ENCODE measurements at places on chromosomes 7 and 10. TPM values are rescaled to one million over a fixed set of nuclear protein-coding genes. Genes with fewer than 3 reads are reported as not detected.

GRCh38 chr7:420142-421093, 99.2 kb downstream of the PDGFA start:
- no peak overlapping the region for H3K27ac ChIP-seq
- no peaks in the 10 kb centered on the region for H3K27me3 ChIP-seq
- no peaks in the 10 kb centered on the region for H3K36me3 ChIP-seq

GRCh38 chr10:43252166-43252782, 14.6 kb downstream of the RASGEF1A start:
- no peaks in the 10 kb centered on the region for H3K4me1 ChIP-seq
- no peak for DNase-seq
- no peak overlapping the region for H3K27ac ChIP-seq
- no peaks in the 10 kb centered on the region for H3K27me3 ChIP-seq

- H3K4me3 ChIP-seq: no peak overlapping the region
- no peak overlapping the region for H3K27ac ChIP-seq
- no peaks in the 10 kb centered on the region for H3K36me3 ChIP-seq
Observed at GRCh38 chr7:116588225-116588624, 63.4 kb downstream of the CAV1 start.

DNA sequence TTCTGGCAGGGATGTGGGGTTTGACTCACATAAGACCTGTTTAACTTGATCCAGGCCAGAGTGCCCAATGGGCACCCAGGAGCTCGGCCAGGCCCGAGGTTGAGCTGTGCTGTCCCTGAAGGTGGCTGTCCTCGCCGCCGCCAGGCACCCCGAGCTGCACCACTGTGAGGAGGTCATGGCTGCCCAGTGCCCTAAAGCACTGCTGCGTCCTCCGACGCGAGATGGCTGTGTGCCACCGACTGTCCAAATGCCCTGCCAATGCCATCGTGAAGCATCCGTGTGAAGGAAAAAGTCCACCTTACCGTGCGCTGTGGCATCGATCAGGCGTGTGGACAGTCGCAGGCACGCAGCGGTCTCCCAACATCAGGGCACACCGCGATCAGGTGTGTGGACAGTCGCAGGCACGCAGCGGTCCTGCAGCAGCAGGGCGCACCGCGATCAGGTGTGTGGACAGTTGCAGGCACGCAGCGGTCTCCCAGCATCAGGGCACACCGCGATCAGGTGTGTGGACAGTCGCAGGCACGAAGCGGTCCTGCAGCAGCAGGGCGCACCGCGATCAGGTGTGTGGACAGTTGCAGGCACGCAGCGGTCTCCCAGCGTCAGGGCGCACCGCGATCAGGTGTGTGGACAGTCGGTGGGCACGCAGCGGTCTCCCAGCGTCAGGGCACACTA, 120.3 kb downstream of the VIPR2 start:
- no peak overlapping the region for H3K4me3 ChIP-seq
- H3K27me3 ChIP-seq: no peaks in the 10 kb centered on the region
- H3K27ac ChIP-seq: no peak overlapping the region

GRCh38 chr7:37419496-37419895, 29.2 kb downstream of the ELMO1 start:
- H3K36me3 ChIP-seq: no peaks in the 10 kb centered on the region
- H3K4me1 ChIP-seq: no peaks in the 10 kb centered on the region
- no peaks in the 10 kb centered on the region for H3K27me3 ChIP-seq
- no peak overlapping the region for H3K4me3 ChIP-seq
- no peak for DNase-seq

- H3K27ac ChIP-seq: no peak overlapping the region
- no peaks in the 10 kb centered on the region for H3K4me1 ChIP-seq
- H3K36me3 ChIP-seq: peaks cover 41% of the 10 kb centered on the region
- no peaks in the 10 kb centered on the region for H3K27me3 ChIP-seq
Observed at GRCh38 chr7:43954524-43955228, 28.4 kb downstream of the UBE2D4 start.

DNA sequence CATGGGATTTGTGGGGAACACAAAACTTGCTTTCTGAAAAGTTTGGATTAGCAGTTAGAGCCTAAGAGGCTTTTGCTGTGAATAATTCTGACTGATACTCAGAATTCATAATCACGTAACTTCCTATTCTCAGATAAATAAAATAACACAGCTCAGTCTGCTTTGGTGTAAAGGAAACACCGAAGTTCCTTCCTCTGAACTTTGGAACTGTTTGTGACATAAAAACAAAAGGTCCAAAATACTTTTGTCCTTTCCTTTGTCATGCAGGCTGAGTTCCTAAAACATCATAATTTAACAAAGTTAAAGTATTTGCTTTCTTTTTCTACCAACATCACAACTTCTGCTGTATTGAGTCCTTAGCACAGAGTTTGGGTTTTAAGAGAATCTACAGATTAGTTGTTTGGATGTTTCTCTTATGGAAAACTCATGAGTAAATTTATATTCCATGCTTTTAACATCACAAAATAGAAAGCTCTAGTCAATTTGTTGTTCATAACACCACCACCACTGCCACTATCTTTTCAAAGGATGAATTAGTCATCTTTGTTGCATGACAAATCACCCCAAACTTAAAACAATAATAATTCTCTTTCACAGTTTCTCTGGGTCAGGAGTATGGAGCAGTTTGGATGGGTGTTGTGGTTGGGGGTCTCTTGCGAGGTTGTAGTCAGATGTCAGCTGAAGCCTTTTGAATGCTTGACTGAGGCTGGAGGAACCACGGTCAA, 123.4 kb downstream of the REEP3 start:
- no peak overlapping the region for H3K4me3 ChIP-seq
- H3K27me3 ChIP-seq: no peaks in the 10 kb centered on the region
- no peaks in the 10 kb centered on the region for H3K36me3 ChIP-seq
- peak overlapping the region; percentile 3 for H3K27ac ChIP-seq
- DNase-seq: no peak
- H3K4me1 ChIP-seq: no peaks in the 10 kb centered on the region

GRCh38 chr10:90138844-90139243, 437.5 kb downstream of the KIF20B start:
- no peak overlapping the region for H3K4me3 ChIP-seq
- no peak for DNase-seq
- no peaks in the 10 kb centered on the region for H3K36me3 ChIP-seq

DNA sequence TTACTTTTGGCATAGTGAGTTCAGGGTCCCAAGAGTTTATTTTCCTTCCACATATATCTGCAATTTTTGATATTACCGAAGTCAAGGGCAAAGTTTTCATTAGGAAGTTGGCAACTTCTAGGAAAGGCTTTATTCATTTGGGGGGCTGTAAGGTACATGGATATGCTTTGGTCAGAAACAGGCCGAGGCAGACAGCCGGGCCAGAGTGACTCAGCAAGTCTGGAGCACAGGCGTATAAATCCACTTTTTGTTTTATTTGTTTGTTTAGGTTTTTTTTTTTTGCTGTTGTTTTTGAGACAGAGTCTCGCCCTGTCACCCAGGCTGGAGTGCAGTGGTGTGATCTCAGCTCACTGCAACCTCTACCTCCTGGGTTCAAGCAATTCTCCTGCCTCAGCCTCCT, 3.7 kb downstream of the ZNF680 start:
- H3K4me1 ChIP-seq: peaks cover 21% of the 10 kb centered on the region
- H3K27ac ChIP-seq: no peak overlapping the region
- H3K36me3 ChIP-seq: peaks cover 8% of the 10 kb centered on the region

DNA sequence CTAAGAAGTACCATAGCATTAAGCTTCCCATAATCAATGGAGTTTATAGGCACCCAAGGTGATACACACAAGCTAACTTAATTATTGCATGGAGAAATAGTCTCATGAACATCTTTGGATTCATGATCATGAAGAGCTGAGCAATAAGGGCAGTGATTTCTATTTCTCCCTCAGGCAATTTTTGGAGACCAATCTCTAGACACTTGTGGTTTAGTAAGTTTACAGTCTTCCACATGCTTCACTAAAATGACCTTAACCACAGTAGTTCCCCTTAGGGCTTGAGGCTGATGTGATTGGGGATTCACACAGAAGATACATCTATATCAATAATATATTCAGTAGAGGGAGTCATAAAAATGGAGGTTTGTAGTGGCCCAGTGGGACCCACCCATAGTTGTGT, 241.2 kb downstream of the CCDC7 start:
- H3K4me1 ChIP-seq: no peaks in the 10 kb centered on the region
- H3K4me3 ChIP-seq: no peak overlapping the region
- no peaks in the 10 kb centered on the region for H3K27me3 ChIP-seq
- no peak for DNase-seq
- H3K36me3 ChIP-seq: no peaks in the 10 kb centered on the region
- H3K27ac ChIP-seq: no peak overlapping the region

DPP6 gene
- polyA plus RNA-seq: 0.87 TPM

ANKRD61 gene
- polyA plus RNA-seq: not detected

KIN gene
- polyA plus RNA-seq: 16.8 TPM

ARHGAP22 gene
- polyA plus RNA-seq: 2.2 TPM
